ENCODE measurements at places on chromosomes 1 and 21.

- DNase-seq: peak; percentile 18
These were observed 13.0 kb downstream of the WNT9A start for GRCh38 chr1:227934476-227935313.

- no peak for DNase-seq
These were observed 266.1 kb upstream of the NRIP1 start for GRCh38 chr21:15330872-15331271.

DNA sequence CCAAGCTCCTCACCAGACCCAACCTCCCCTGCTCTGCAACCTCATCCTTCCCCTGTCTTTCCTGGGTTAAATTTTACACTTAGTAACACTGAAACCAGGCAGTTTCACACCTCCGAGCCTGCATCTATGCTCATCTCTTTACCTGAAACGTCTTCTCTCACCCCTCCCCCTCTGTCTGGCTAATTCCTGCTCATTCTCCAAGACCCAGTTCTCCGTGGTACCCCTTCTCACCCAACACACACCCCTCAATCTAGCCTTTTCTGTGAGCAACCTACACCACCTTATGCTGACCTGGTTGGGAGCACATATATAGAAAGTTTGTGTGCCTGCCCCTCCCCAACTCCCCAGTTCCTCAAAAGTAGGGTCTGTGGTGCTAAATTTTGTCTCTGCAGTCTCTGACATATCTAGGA is 3.7 kb upstream of the KIAA1614 start:
- no peak for DNase-seq

GRCh38 chr1:229220163-229220846 is 50.6 kb upstream of the RAB4A start:
- no peak for DNase-seq

GRCh38 chr1:19483261-19483660 is 2.1 kb downstream of the CAPZB start:
- DNase-seq: no peak

DNA sequence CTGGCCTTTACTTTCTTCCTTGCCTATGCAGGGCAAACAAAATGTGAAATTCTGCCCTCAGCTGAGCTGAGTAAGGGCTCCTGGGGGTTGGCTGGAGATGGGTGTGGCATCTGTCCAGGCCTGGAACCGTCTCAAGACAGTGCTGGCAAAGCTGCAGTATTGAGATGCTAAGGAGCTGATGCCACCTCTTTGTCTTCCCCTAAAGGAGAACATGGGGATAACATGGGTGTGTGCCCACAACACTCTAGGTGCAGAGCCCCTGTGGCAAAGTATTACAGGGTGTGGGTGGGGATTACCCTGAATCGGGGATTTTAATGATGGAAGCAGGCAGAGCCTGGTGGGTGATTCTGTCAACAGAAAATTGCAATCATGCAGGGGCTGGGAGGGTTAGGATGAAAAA is 2.5 kb upstream of the ST3GAL3 start:
- no peak for DNase-seq

GRCh38 chr1:67626090-67626860 is 58.7 kb upstream of the GADD45A start:
- no peak for DNase-seq

DNA sequence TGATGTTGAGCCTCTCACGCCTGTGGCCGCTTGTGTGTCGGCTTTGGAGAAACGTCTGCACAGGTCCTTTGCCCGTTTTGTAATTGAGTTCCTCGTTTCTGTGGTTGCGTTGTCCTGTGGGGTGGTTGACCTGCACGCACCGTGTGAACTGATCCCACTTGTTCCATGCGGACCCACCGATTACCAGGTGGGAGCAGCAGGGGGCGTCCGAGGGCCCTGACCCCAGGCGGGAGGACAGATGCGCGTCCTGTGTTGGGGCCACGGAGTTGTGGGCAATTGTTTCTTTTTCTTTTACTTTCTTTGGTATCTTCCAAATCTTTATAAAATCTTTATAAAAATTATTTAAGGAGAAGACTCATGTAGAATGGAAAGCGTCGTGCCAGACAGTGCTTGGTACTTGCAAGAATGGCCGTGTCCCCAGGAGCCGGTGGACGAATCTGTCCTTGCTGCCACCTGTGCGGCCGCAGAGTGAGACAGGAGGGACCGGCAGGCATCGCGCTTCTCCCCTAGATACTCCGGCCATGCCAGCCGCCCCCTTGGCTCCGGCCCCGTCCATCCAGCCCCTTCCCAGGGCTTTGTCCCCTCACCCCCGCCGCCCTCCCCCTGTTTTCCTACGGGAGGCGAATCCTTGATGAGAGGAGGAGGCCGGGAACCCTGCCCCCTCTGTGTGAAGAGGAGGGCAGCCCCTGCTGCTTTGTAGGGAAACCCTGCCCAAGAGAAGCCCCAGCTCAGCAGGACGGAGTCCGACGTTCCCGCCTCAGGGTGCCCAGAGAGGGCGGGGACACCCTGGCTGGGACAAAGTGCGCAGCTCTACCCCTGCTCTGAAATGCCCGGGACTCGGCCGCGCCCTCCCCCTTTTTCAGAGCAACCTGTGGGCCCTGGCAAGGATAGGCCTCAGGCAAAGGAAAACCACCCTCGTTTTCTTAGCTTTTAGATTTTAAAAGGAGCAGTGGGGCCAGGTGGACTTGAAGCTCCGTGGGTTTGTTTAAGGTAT is 41.7 kb downstream of the PRKCZ start:
- DNase-seq: peak; percentile 33

DNA sequence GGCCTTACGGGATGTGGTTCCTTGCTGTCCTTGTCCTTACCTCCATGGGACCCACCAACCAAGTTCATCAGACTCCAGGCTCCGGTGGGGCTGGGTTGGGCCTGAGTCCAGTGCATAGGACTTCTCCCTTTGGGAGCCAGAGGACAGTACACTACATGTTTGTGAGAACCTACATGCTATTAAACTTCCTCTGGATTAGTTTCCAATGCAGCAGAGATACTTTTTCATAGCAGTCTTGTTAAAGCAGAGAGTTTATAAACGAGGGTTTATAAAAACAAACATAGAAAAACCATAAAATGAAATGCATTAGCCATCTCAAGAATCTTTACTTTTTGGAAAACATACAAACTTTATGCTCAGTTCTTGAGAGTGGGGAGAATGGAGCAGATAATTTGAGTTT is 33.4 kb downstream of the INKA2 start:
- DNase-seq: no peak

GRCh38 chr1:22462928-22463327 is 11.3 kb downstream of the ZBTB40 start:
- DNase-seq: no peak

DNA sequence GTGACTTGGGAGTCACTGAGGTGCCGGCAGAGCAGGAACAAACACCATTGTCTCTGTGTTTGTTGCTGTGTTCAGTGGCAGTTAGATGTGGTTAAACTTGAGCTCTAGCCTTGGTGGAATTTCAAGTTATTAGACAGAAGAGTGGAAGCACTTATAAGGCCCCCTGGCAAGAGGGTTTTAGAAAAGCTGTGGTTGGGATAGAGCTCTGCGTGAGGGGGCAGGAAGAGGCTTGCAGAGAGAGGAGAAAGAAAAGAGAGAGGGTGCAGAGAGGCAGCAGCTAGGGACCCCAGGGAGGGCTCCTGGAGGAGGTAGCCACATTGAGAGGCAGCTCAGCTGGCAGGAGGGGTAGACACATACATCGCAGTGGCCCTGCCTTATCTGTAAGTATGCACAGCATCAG is 128.2 kb downstream of the GALNT2 start:
- no peak for DNase-seq

- DNase-seq: no peak
These were observed 1.2 kb upstream of the CLEC20A start for GRCh38 chr1:178497903-178498478.

DNA sequence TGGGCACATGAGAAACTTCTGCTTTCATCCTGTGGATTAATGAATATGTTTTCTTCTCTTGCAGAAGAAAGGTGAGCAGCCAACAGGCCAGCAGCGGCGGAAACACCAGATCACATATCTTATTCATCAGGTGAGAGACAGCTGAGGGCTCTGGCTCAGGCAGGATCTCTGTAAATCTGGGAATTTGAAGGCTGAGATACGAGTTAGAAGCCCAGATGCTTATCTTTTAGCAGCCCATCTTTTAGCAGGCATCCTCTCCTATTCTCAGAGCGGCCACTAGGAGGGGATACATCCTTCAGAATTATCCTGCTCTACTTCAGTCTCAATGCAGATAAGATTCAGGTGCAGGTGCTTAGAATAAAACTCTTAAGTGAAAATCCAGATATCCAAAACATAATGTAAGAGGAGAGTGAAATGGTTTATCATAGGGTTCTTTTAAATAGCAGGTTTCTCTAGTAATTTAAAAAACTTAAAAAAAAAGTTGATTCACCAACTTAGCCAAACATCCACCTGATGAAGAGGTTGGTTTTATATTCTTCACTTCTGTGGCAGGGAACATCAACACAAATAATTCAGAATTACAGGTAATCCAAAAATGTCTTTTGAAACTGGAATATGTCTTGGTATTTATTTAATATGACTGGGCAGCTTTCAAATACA is 19.3 kb downstream of the SH2D2A start:
- no peak for DNase-seq

DNA sequence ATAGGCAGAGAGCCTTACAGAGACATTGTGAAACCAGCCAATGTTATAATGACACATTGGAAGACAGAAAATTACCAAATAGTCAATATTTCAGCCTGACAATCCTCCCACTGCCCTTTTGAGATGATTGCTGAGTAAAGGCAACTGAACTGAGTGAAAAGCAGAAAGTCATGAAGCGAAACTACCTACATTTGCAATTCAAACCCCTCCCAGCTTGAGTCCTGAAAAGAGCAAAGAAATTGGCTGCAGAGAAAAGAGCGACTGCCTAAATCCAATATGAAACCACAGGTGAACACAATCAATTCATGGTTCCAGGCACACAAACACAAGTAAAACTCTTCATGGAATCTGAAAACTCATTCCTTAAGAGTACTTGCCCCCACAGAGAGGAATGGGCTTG is 143.4 kb upstream of the CHRM3 start:
- DNase-seq: no peak

- no peak for DNase-seq
These were observed 79.8 kb upstream of the KIAA0040 start for GRCh38 chr1:175272361-175272760.

DNA sequence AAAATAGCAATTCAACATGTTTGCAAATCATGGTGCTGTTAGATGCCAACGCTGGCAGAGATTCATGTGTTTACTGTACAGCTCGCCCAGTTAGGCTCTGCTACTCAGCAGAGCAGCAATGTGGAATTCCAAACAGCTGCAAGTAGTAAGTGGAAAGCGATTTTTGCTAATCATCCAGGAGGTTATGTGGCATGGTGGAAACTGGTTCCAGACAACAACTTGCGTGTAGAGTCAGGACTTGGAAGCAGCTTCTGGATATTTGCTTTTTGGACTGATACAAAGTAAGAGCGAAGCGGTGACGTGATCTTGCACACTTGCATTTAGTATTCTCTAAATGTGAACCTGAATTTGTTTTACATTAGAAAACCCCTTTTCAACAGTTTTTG is 27.1 kb upstream of the HHAT start:
- no peak for DNase-seq

DNA sequence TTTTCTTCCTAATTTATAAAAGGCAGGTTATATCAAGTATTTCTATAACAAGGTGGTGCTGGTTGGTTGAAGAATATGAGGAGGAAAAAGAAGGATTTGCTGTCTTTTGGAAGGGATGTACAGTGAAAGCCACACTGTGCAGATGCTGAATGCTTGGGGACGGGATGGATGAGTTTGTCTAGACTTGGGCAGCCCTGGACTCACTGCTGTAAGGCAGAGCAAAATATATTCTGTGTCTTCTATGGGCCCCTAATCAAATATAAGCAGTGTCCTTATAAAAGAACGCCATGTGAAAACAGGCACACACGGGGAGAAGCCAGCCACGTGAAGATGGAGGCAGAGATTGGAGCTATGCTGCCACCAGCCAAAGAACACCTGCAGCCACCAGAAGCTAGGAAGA is 47.4 kb downstream of the PHC2 start:
- DNase-seq: no peak

DNA sequence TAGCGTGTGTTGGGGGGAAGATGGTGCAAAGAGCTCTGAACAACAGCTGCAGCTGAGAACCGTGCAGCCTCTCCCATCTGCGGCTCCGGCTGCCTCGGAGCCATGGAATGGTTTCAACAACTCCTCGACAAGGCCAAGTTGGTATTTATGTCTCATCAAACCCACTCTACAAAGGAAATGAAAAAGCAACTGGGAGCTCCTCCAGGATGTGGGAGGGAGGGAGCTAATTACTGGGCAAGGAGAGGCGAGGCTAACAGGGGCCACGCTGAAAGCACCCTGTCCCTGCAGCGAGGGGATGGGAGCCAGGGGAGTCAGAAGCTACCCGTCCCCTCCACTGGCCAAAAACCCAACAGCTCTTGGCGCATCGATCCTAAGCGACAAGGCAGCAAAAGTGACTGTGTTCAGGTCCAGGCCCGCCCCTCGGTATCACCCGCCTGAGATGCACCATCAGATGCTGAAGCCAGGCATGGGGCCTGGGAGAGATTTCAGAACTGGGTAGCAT is 63.1 kb downstream of the ACOT7 start:
- DNase-seq: no peak

DNA sequence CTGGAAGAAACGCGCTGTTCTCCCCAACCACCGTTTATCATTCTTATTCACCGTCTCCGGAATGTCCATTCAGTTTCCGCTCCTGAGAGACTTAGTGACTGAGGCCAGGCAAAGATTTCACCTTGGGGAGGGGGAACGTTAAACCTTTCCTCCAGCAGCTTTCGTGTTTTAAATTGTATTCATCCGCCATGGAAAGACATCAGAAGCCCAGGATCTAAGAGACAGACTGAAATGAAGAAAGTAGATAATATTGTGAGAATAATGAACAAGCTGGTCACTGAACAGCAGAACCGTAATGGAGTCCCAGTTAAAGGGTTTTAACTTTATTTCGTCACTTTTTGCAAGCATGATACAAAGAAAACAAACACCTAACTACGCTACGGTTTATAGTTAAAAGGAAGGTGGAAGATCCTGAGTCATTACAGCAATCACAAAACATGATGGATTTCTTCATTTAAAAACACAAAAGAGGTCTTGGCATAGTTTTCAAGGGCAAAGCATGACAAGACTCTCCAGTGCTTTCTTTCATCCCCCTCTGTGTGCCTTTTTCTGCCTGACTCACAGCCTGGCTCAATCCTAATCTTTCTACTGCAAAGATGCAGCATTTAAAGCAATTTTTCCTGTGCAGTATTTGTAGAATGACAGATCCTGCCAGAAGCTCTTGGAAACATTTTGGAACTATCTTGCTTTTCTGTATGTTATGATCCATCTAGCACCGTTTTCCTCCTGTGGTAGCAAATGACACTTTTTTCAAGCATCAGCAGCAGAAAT is 722 bp upstream of the SLC19A2 start:
- DNase-seq: no peak

DNA sequence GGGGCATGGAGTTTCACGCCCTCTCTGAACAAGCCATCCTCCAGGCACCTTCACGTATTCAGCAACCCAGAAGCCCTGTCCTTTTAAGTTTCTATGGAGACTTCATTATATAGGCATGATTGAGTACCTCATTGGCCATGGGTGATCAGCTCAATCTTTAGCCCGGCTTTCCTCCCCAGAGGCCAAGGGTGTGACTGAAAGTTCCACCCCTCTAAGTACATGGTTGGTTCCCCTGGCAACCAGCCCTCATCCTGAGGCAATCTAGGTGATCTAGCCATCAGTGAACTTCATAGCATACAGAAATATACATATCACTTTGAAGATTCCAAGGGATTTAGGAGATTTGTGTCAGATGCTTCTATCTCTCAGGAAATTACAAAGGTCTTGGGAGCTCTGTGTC is 21.3 kb upstream of the DHX9 start:
- no peak for DNase-seq

- no peak for DNase-seq
These were observed 2.4 kb upstream of the PKP1 start for GRCh38 chr1:201280884-201281283.
